Stimulated activated CD4-positive, alpha-beta T cell treated with anti-CD3 and anti-CD28 coated beads, TNF-alpha, amount 100 ng/mL, for 4 hours (primary cell): ENCODE measurements at places on chromosomes 4 and X.

GRCh38 chr4:153528705-153529485, 62.7 kb downstream of the TMEM131L start:
- no peak for DNase-seq

- DNase-seq: no peak
Measured at GRCh38 chr4:80507507-80507906, 172.0 kb downstream of the CFAP299 start.

GRCh38 chr4:168569931-168570276, 73.1 kb downstream of the PALLD start:
- DNase-seq: no peak

- DNase-seq: no peak
Measured at GRCh38 chr4:139901531-139902320, 236.1 kb downstream of the MGST2 start.

DNA sequence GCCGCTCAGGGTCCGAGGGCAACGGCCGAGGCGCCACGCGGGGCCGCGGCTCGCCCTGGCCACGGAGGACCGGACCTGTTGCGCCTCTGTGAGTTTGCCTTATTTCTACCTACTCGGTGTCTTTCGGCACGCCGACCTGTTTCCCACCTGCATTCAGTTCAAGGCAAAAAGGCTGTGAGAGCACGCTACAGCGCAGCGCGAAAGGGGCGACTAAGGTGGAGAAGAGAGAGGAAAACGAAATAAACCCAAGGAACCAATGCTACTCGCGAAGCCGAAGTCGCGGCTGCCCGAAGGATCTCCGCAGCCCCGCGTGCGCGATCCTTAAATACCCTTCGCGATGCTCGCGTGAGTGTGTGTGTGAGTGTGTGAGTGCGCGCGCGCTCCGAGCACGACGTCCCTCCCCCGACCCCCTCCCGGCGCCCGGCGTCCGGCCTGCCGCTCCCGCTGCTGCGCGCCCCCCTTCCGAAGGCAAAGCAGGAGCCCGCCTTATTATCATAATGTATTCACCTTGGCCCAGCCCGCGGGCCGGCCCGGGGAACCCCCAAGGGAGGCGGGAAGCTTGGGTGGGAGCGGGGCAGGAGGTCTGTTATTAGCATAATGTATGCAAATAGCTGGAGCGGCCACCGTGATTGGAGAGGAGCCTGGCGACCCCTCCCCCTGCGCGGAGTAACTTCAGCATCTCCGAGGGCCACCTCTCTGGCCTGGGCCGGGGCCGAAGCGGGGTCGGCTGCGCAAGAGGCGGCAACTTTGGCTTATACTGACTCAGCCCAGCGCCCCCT, at the start of gene COL25A1:
Gene COL25A1, minus strand, starts transcription at position 298 of the 779 bp plus-strand sequence.
- no peak for DNase-seq

DNA sequence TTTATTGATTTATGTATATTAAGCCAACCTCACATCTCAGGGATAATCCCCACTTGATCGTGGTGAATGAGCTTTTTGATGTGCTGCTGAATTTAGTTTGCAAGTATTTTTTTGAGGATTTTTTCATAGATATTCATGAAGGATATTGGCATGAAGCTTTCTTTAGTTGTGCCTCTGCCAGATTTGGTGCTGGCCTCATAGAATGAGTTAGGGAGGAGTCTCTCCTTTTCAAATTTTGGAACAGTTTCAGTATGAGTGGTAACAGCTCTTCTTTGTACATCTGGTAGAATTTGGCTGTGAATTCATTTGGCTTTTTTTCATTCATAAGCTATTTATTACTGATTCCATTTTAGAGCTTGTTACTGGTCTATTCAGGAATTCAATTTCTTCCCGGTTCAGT, 197.2 kb upstream of the NDST4 start:
- no peak for DNase-seq

DNA sequence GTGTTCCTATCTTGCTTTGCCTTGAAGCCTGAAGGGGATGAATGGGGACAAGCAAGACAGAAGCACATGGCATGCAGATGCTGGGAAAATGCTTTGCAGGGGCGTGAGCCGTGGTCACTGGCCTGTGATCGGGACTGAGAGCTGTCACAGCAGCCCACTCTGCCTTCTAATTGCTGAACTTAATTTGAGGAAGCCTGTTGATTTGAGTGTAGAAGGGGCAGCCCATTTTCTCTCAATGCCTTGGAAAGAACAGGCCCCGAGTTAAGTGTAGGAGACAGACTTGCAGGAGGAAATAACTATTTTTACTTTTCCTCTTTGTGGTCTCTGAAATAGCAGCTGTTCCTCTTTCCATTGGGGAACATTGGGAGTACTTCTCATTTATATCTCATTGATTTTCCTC, 26.1 kb upstream of the TBC1D1 start:
- no peak for DNase-seq

DNA sequence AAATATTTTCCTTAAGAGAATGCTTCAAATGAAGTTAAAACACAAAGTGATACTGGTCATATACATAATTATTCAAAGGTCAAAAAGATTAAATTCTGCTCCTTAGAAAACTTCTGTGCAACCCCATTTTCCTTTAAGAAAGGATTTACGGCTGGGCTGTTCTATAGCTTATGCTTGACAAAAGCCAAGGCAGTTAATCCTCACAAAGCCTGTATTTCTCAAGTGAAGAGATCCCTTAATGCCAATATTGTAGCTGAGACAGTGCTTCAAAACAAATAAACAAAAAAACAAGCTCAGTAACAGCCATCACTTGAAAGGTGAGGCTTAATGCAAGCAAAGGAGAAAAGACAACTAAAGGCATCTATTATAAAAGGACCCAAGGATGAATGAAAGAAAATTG, 42.5 kb downstream of the BTC start:
- no peak for DNase-seq

DNA sequence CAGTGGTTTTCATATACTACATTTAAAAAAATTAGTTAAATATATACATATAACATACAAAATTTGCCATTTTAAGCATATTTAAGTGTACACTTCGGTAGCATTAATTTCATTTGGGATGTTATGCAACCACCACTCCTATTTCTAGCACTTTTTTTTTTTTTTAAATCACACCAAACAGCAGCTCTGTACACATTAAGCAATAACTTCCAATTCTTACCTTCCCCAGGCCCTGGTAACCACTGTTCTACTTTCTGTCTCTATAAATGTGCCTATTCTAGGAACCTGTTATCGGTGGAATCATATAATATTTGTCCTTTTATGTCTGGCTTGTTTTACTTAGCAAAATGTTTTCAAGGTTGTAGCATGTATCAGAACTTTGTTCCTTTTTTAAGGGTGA, 39.1 kb downstream of the TMEM164 start:
- no peak for DNase-seq

DNA sequence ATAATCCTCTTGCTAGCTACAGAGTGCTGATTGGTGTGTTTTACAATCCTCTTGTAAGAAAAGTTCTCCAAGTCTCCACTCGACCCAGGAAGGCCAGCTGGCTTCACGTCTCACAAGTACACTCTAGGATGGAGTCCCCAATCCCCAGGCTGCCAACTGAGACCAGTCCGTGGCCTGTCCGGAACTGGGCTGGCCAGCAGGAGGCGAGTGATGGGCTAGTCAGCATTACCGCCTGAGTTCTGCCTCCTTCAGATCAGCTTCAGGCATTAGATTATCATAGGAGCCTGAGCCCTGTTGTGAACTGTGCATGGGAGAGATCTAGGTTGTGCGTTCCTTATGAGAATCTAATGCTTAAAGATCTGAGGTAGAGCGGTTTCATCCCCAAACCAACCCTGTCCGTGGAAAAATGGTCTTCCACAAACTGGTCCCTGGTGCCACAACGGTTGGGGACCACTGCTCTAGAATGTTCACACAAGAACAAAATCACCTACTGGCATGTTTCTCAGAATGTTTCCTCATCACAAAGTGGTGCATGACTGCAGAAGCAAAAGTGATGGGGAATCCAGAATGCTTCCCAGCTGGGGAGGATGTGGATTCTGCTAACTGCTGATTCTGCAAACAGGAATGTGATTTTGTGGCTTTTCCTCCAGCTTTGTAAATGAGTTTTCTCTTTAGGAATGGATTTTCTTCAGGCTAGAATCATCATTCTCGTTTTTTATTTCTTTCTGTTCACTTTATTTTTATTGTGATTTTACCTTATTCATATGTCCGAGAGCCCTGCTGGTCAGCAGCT, 40.9 kb downstream of the SEPTIN11 start:
- DNase-seq: no peak

- DNase-seq: no peak
Measured at GRCh38 chrX:72143609-72143907, 11.8 kb upstream of the RTL5 start.

GRCh38 chr4:69531251-69531650, 35.5 kb upstream of the UGT2B4 start:
- DNase-seq: no peak

GRCh38 chr4:107863416-107863815, 38.7 kb downstream of the SGMS2 start:
- DNase-seq: no peak

GRCh38 chr4:3046162-3046561, 28.2 kb downstream of the HTT-AS start:
- no peak for DNase-seq

- no peak for DNase-seq
Measured at GRCh38 chr4:2077537-2078460, 18.7 kb downstream of the NAT8L start.

- DNase-seq: no peak
Measured at GRCh38 chr4:89397441-89397840, 89.8 kb upstream of the GPRIN3 start.

- DNase-seq: no peak
Measured at GRCh38 chr4:55079451-55080173, 45.8 kb downstream of the KDR start.

- no peak for DNase-seq
Measured at GRCh38 chr4:152805071-152805650, 25.4 kb downstream of the ARFIP1 start.

- DNase-seq: no peak
Measured at GRCh38 chr4:31370866-31371465, 650.8 kb downstream of the PCDH7 start.

- no peak for DNase-seq
Measured at GRCh38 chr4:4696530-4696929, 154.7 kb upstream of the STX18 start.

DNA sequence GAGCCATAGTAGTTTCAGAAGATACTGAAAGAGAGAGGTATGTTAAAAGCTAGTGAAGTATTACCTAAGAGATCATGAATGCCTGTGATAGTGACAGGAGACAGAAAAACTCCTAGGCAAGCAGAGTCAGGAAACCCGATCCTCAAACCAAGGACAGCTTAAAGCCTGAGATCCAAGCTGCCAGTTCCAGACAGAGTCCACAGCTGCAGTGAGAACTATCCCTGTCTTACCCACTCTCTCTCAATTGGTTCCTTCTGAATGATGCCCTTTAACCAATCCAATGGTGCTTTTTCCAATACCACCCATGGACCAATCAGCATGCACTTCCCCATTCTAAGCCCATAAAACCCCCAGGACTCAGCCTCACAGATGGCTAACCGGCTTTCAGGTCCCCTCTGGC, 90.4 kb upstream of the PCDH10 start:
- DNase-seq: no peak
